ENCODE measurements at places on chromosomes 2 and 18.
A peak's percentile ranks its signal among the peaks of the same experiment; 100 is the strongest.

- DNase-seq = no peak
Observed at GRCh38 chr2:176317199-176317598, 48.0 kb downstream of the MTX2 start.

DNA sequence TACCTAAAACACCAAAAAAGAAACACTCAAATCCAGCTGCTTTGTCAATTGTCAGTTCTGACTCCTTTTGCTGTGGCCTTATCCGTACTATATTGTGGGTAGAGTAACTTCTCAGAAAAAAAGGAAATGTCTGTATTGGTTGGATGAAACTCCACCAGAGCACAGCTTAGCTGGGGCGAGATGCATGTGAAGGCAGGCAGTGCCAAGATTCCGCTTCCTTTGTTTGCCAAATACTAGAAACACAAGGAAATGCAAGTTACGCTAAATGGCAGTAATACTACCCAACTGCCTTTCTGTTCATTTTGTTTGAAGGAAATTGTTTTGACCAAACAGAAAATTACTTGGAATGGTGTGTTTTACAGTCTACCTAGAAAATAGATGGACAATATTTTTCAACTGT is 10.0 kb downstream of the KLF11 start:
- DNase-seq = no peak

- peak; percentile 40 for DNase-seq
Observed at GRCh38 chr2:175203621-175204496, 22.3 kb upstream of the ATP5MC3 start.

DNA sequence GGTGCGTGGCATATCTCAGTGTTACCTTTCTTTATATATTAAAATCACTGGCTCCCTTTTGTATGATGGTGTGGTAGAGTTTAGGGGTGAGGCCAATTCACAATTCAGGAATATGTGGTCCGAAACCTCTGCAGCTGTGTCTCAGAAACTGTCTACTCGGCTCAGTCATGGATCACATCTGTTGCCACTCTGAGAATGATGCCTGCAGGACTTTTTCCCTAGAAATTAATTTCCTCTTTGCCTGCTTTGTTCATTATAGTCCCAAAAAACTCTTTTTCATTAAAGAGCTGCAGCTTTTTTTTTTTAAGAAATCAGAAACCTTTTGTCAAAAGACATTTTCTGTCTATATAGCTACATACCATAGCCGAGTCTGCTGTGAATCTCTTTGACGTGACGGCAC is 104.9 kb upstream of the NFATC1 start:
- no peak for DNase-seq

GRCh38 chr18:13100942-13101658 is 109.9 kb downstream of the CEP192 start:
- DNase-seq = no peak

DNA sequence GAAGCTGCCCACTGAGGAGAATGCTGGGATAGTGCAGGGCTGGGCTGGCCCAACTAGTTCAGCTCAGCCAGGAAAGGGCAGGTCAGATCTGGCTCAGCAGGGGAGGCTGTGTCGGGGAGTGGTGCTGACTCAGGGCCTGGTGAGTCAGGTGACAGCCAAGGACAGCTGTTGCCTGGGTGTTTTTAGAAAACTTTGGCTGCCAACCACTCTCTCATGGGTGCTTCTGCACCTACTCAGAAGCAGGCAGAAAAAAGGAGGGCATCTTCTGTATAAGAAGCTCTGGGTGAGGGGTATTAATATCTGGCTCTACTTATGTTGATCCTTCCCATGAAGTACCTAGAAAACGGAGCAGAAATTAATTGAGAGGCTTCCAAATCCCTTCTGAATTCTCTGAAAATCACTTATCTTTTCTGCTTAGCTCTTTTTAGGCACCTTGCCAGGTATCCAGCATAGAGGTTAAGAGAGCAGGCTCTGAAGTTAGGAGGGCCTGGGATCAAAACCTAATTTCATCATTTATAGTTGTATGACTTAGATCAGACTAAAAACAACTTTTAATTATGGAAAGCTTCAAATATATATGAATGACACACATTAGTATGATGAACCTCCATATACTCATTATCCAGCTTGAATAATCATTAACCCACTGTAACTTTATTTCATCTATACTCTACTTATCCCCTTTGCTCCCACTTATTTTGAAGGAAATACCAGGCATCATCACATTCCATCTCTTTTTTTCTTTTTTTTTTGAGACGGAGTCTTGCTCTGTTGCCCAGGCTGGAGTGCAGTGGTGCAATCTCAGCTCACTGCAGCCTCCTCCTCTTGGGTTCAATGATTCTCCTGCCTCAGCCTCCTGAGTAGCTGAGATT is 15.5 kb upstream of the RAB10 start:
- DNase-seq = peak; percentile 96

- no peak for DNase-seq
Observed at GRCh38 chr2:130826821-130827501, 9.8 kb upstream of the ARHGEF4 start.

DNA sequence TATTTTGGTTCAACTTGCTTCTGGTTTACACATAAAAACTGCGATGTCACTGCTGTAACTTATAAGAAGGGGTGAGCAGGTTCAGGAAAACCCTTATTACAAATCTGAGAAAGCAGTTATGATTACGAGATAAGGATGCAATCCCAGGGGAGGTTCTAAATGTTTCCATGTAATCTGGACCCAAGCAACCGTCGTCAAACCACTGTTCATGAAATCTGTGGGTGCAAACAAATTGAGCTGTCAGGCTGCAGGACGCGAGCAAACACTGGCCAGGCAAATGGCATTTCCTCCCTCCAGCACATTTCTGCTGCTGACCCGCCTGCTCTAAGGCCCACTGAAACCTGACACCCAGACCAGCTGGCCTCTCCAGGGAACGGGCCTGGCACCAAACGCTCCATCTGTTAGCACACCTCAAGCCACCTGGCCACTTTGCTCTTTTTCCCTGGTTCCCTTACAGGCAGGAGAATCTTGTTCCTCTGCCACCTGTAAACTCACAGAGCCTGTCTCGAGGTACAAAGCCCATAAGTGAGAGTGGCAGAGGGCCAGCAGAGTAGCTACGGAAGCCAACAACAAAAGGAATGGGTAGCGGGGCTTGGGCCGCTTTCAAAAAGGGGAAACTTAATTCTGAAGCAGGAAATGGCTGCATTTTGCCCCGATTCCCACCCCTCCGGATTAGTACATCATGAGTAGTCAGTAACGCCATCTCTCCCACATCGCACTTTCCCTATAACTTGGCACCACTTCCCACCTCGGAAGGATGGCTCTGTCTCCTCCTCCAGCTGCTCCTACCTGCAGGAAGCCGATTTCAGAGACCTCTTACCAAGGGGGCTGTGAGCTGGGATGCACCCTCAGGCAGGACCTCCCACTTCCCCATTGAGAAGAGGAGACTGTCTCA is 26.5 kb downstream of the CRACDL start:
- DNase-seq = peak; percentile 48

DNA sequence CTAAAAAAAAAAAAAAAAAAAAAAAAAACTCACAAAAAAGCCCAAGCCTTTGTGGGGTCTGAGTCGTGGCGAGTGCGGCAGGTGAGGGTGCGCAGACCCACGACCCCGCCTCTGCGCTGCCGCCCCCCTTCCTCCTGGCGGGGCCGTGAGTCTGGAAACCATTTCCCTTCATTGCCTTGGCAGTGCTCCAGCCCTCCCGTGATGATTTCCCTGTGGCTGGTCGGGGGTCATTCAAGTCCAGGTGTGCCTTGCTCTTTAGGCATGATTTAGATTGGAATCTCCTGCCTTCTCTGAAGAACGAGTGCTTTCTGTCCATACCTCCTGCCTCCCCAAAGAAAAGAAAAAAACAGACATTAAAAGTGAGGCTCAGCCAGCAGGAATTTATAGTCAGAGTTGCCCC is 161.8 kb downstream of the FAM210A start:
- no peak for DNase-seq

DNA sequence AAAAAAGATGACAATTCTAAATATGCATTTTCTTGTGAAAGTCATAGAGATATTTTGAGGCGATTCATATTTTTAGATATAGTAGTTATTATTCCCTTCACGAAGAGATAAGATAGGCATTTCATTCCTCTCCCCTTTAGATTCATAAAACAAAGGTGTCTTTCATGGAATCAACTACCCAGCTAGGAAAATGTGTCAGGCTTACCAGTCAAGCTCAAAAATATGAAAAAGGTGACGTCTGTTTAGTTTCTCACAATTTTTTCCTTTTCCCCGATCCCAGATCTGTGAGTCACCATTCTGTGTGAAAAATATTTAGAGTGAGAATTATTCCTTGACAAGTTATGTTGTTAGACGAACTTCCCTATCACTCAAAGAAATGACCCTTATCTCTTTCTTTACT is 95.4 kb upstream of the FN1 start:
- peak; percentile 86 for DNase-seq

DNA sequence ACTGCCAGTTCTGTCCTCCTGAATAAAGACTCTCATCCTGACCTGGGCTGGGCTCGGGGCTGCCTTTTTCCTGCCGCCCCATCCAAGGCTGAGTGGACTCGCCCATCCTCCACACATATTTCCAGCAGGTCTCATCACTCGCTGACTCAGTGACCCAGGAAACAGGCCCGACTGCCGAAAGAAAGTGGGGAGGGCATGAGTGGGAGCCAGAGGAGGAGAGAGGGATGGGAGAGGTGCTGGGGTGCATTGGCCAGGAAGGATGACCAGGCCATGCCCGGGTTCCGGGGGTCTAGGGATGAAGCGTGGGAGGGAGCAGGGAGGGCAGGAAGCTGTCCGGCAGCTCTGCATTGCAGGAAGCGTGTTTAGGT is 66.7 kb downstream of the TWIST2 start:
- DNase-seq = peak; percentile 67

- no peak for DNase-seq
Observed at GRCh38 chr18:51668607-51669006, 471.1 kb upstream of the MEX3C start.

DNA sequence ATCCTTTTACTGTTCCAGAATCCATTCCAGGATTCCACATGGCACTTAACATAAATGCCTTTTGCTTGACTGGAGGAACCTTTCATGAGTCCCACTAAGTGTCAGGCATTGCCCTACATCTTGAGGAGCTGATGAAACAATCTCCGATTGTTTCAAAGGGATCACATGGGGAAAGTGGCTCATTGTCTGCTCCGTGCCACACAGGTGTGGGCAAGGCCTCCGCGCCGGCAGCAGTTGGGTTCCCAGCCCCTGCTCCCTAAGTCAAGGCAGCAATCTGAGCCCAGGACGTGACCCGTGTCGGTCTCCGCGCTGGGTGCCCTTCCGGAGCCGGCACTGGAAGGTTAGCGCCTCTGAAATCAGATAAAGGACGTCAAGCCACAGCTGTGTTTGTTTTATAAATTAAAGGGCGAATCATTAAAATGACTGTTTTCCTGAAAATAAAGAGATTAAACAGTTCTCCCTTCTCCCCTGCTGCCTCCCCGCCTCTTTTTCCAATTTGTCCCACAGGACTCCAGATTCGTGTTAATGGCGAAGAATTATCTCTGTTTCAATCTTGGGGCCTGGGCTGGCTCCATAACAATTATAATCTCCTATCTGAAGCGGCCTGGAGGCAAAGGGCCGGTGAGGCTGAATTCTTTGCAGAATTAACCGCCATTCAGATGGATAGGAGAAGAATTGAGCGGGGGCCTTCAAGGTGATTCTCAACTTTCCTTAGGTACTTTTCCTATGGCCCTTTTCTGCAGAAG is 84.3 kb upstream of the FZD7 start:
- no peak for DNase-seq

DNA sequence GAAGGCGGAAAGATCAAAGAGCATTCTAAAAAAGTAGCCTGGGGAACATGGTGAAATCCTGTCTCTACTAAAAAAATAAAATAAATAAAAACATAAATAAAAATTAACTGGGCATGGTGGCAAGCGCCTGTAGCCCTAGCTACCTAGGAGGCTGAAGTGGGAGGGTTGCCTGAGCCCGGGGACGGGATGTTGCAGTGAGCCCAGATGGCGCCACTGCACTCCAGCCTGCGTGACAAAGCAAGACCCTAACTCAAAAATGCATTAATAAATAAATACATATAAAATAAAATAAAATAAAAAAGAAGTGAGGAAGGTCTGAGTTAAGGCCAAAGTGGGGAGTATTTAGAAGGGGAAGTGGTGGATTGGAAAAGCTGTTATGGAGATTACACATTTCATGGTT is 1.3 kb upstream of the PSMD14 start:
- DNase-seq = no peak

DNA sequence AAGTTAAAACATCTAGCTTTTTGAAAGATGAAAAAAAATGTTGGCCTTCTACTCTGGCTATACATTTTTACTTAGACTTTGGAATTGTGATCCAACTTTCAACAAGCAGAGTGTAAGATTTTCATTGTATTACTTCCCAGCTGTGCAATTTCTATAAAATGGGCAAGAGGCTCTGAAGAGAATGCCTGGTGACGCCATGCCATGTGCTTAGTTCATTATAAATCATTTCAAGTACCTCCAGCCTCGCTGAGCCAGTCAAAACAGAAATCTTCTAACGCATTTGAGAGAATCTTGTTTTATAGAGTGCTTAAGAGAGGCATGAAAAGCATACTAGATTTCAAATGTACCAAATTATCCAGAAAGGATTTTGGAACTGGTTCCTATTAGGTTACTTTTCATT is 10.1 kb upstream of the STK17B start:
- no peak for DNase-seq

DNA sequence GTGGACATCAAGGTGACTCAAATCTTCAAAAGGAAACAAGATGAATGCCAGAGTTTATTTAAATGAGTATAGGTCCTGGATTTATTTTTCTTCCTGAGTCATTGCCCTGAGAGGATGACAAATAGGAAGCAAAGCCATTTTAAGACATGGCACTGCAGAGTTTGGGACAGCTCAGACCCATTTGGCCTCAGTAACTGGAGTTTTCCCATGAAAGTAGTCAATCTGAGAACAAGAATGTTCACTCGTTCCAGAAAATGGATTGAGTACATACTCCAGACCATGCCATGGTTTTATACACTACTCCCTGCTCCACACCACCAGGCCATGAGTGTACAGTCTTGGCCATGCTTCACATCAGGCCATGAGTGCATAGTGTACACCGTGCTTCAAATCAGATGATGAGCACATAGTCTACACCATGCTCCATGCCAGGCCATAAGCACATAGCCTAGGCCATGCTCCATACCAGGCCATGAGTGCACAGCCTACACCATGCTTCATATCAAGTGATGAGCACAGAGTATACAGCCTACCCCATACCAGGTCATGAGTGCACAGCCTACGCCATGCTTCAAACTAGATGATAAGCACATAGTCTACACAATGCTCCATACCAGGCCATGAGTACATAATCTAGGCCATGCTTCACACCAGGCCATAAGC is 202.4 kb downstream of the FBXO15 start:
- peak; percentile 37 for DNase-seq

- no peak for DNase-seq
Observed at GRCh38 chr2:23622966-23623675, 238.1 kb downstream of the KLHL29 start.

- peak; percentile 91 for DNase-seq
Observed at GRCh38 chr2:675982-676646, 1.1 kb downstream of the TMEM18 start.

- DNase-seq = no peak
Observed at GRCh38 chr2:2849464-2850217, 518.6 kb upstream of the MYT1L start.

- DNase-seq = no peak
Observed at GRCh38 chr18:2958819-2959298, 54.1 kb downstream of the LPIN2 start.

GRCh38 chr18:63730773-63731172 is 28.0 kb downstream of the SERPINB11 start:
- DNase-seq = peak; percentile 53

- DNase-seq = no peak
Observed at GRCh38 chr2:236341721-236342120, 77.5 kb upstream of the ASB18 start.

Data from bronchial epithelial cell (primary cell).